A549 (cell line): ENCODE measurements at places on chromosomes 1 and 21.

- no peak for DNase-seq
Measured at GRCh38 chr1:40241362-40241761, 6.4 kb upstream of the TMCO2 start.

GRCh38 chr1:68478662-68479061 is 18.2 kb downstream of the DEPDC1 start:
- no peak for DNase-seq

DNA sequence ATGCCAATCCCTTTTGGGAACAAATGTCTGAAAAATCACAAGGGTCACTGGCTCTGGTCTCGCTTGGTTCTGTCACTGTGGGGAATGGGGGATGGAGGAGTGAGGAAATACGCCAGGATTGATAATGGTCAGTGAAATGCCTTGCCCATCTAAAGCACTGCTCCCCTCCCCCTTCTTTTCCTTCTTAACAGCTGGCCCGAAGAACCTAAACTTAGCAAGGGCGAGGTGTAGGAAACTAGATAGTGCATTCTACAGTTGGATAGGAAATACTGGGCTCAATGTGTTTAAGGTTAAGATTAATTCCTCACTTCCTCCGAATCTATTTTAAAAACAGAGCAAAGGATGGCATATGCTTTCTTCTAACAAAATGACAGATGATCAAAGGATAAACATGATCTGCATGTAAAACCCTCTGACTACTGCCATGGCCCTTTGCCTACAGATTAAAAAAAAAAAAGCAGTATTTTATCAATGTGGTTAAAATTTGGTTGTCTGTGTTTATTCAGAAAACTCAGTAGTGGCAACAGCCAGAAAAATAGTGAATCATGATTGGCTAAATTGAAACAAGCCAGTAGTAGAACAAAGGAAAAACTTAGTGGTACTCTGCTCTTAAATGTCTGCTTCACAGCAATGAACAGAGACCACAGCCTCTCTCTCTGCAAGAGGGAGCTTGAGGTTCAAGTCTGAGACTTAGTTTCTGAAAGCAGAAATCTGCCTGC is 86.1 kb upstream of the VAV3 start:
- DNase-seq, result no peak

- peak; percentile 43 for DNase-seq
Measured at GRCh38 chr1:112935461-112936111, 20.4 kb downstream of the SLC16A1 start.

- no peak for DNase-seq
Measured at GRCh38 chr21:26769613-26770188, 75.5 kb downstream of the ADAMTS1 start.

GRCh38 chr1:29669912-29670311 is 433.6 kb downstream of the PTPRU start:
- DNase-seq, result no peak

DNA sequence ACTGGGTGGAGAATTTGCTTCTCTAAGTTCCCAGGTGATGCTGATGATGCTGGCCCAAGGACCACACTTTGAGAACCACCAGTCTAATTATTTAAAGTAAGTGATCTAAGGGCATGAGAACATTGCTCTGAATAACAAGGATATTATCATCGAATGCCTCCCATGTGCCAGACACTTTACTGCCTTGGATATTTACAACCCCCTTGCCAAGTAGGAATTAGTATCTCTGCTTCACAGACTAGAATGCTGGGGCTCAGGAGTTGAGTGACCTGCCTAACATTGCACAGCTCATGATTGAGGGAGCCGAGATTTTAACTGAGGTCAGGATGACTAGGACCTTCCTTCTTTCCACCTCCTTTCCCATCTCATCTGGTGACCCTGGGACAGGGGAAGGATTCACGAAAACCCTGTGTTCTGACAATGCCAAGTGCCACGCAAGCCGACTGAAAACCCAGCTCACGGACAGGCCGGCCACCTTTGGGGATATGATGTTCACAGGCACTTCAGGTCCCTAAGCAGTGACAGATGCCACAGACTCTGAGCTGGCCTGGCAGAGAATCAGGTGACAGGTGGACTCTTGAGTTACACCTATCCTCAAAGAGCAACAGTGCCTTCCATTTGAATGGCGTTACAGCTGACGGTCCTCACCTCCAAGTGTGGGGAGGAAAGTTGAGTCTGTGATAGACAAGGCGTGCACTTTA is 230.7 kb downstream of the TOMM20 start:
- DNase-seq, result no peak

DNA sequence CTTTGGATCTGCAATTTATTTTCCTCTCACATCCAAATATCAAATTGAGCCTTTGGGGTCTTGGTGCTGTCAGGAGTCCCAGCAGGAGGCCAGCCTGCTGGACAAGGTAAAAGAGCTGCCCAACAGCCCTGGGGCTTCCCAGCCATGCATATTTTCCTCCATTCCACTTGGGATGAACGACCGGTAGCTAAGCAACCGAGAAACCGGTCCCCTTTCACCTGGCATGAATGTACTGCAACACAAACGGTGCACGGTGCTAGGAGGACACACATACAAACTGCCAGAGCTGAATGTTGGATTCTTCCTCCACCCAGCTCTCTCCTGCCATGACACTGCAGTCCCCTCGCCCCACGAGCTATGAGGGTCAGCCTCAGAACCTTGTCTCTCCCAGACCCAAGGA is 42.7 kb downstream of the BCAR3 start:
- no peak for DNase-seq

DNA sequence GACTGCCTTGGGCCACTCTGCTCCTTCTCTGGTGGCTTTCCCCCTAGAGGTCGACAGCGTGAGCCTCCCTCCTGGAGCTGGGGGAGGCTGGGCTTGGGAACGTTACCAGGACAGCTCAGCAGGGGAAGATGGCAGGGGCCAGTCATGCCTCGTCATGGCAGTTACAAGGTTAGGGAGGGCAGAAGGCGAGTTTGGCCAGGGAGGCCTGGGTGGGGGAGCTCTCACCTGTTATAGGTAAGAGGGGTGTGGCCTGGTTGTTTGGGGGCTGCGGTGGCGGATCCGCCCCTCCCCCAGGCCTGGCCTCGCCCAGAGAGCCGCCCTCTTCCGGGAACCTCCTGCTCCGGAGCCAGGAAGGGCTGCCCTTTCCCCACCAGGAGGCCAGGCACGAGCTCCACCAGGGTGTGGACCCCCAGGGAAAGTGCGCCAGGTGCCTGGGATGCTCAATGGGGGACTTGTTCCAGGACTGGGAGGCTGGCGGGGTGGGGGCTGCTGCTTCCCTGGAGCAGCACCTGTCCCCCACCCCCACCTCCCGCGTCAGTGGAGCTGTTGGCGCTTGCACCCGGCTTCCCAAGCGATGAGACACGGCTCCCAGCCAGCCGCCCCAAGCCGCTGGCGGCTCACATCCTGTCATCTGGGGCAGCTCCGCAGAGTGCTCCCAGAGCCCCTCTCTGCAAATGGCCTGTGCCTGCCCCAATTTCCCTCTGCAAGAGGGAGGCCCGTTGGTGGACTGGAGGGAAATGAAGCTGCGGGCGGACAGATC is 23.6 kb upstream of the PKP1 start:
- no peak for DNase-seq

GRCh38 chr1:230760360-230760827 is 13.2 kb downstream of the CAPN9 start:
- DNase-seq, result no peak

DNA sequence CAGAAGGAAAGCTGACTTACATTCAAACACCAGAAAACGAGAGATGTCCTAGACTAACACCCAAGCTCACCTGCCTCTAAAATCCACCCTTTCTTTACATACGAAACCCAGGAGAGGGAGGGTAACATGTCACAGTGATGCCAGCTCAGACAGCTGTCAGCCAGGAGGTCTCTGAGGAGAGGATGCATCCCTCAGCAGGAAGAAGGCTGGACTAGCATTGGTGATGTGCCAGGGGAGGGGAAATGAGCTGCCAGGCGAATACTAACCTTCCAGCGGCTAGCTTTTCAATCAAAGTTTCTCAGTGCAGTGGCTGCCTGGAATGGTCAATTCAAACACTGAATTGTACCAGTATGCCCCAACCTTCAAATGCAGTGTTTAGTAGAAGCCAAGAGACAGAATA is 3.6 kb upstream of the UBE2G2 start:
- no peak for DNase-seq

DNA sequence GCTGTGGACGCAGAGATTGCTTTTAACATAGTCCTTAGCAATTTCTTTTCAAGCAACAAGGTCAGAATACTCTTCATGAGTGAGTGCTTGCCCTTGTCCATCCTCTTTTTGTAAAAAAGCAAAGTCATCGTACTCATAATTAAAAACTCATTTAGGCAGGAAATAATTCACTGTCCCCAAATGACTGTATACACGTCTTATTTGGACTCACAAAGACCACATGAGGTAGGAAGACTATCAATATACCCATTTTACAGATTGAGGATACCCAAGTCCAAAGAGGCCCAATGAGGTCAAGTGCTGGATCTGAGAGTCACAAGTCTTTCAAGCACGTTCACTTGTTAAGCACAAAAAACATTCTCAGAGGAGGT is 13.2 kb downstream of the ITPKB start:
- DNase-seq, result no peak

DNA sequence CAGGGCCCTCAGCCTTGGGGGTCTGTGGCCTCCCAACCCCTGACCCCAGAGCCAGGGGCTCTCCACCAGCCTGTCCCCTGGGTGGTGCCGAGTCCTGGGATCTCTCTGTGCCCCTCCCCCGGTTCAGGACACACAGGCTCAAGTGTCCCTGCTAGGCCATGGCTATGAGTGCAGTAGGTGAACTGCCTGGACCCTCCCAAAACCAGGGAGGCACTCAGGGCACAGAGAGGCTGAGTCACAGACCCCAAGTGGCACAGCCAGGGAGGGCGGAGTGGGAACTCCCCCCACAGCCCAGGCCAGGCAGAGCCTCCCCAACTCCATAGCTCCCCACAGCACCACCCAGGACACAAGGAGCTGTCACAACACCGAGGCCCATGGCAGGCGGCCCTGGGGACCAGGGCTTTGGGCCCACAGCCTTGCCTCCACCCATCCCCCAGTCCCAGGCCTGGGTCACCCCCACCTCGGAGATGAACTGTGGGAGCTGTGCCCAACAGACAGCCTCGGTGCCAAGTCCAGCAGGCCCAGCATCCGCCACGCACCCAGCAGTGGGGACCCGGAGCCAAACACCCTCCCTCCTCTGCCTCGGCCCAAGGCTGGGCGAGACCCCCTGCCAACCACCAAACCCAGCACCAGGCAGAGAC is 3.2 kb downstream of the DVL1 start:
- no peak for DNase-seq

GRCh38 chr1:23719162-23719820 is 24.0 kb upstream of the ELOA start:
- DNase-seq, result no peak

- DNase-seq, result peak; percentile 11
Measured at GRCh38 chr1:165288350-165289120, 68.0 kb downstream of the LMX1A start.

DNA sequence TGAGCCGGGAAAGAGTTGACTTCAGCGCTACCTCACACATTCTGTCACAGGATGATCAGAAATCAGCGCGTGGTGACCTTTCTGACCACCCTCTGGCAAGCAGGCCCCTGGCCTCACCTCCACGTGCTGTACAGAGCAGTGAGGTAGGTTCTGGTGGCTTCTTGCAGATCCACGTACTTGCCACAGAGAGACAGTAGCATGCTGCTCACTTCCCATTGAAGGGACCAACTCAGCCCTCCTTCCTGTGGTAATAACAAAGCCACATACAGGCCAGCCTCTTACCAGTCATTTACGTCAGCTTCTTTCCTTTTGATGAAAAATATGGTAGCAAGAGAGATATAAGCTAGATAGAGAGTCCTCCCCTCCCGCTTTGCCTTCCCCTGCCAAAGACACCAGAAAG is 200.7 kb downstream of the CHRM3 start:
- DNase-seq, result no peak

DNA sequence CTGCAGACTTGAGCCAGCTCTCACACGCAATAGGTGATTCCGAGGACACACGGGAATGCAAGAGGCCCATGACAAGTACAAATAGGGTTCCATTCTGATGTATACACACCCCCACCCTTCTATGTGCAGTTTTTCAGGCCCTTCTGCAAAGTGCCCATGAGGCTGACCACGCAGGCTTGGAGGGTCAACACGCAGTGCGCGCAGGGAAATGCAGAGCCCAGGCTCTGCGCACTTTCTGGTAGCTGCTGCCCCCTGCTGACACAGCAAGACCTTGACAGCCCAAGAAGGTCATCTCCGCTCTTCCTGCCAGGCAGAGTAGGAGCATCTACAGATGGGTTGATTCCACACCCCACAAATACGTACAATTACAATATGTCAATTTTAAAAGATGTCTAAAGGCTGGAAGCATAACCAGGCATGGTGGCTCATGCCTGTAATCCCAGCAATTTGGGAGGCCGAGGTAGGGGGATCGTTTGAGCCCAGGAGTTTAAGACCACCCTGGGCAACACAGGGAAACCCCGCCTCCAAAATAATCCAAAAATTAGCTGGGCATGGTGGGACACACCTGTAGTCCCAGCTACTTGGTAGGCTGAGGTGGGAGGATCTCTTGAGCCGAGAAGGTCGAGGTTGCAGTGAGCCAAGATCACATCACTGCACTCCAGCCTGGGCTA is 18.5 kb downstream of the SH3BP5L start:
- DNase-seq, result peak; percentile 37

- no peak for DNase-seq
Measured at GRCh38 chr1:190595438-190595837, 117.8 kb upstream of the BRINP3 start.

DNA sequence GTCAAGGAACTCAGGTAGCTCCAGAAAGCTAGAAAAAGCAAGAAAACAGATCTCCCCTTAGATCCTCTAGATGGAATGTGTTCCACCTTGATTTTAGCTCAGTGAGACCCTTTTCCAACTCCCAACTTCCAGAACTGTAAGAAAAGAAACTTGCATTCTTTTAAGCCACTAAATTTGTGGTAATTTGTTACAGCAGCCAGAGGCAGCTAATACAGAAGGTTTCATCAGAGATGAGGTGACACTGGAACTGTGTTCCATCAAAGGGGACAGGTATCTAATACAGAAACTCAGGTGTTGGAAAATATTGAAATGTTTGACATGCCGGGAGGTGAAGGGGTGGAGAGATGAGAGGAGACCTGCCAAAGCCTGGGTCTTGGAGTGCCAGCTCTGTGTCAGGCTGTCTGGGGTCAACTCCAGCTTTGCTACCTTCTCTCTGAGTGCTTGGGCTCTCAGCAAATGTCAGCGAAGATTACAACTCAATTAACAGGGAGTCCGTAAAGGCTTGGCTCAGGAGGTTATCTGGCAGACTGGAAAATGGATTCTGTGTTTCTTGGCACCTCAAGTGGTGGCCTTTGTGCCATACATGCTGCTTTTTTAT is 71.3 kb downstream of the PLPP3 start:
- DNase-seq, result no peak

GRCh38 chr1:233520261-233521191 is 93.4 kb upstream of the KCNK1 start:
- peak; percentile 74 for DNase-seq

- peak; percentile 57 for DNase-seq
Measured at GRCh38 chr1:205270764-205271163, 43.0 kb downstream of the TMCC2 start.

- no peak for DNase-seq
Measured at GRCh38 chr1:29324771-29325351, 88.5 kb downstream of the PTPRU start.

DNA sequence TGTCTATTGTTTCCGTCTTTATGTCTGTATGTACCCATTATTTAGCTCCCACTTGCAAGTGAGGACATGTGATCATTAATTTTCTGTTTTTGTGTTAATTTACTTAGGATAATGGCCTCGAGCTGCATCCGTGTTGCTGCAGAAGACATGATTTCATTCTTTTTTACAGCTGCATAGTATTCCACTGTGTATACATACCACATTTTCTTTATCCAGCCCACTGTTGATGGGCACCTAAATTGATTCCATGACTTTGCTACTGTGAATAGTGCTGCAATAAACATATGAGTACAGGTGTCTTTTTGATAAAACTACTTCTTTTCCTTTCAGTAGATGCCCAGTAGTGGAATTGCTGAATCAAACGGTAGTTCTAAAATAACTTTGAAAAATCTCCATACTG is 12.7 kb upstream of the SLAMF1 start:
- no peak for DNase-seq
